ENCODE measurements at places on chromosomes 1 and 21.

- DNase-seq, result no peak
These were observed 151.1 kb downstream of the GABPA start for GRCh38 chr21:25885880-25886279.

GRCh38 chr1:47703156-47703825 lies 265.4 kb downstream of the FOXD2 start:
- no peak for DNase-seq

DNA sequence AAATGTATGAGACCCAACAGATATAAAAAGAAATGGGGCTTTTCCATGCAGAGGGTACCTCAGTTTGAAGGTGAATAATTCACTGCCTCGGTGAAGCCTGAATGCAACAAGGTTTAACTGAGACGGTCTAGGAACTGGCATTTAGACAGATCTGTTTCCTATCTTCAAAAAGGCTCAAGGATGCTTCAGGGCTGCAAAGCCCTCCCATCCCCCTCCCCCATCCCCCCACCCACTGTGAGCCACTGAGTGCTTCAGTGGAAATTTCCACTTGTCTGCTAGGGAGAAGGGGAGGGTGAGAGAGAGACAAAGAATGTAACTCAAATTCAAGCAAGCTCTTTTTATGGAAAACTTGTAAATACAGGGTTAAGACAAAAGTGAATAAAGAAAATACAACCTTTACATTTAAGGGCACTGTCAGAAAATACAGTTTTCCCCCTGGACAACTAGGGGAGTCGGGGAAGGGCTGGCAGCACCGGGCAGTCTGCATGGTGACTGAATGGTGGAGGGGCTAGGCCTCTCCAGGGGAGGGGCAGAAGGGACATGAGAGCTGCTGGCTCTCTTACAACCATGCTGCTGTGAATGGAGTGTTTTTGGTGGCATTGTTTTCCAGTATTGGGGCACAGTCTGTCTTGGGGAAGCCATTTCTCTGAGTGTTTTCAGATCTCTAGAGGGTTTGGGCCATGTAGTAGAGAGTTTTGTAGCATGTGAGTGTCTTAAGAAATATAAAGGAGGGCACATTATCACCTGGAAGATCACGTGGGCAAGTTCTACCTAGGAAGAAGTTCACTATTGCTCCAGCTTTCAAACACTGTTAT lies 56.7 kb downstream of the MRPS6 start:
- DNase-seq, result no peak

- no peak for DNase-seq
These were observed 177.6 kb downstream of the GABPA start for GRCh38 chr21:25912402-25912746.

- no peak for DNase-seq
These were observed 363.5 kb upstream of the DUSP10 start for GRCh38 chr1:222105393-222105737.

DNA sequence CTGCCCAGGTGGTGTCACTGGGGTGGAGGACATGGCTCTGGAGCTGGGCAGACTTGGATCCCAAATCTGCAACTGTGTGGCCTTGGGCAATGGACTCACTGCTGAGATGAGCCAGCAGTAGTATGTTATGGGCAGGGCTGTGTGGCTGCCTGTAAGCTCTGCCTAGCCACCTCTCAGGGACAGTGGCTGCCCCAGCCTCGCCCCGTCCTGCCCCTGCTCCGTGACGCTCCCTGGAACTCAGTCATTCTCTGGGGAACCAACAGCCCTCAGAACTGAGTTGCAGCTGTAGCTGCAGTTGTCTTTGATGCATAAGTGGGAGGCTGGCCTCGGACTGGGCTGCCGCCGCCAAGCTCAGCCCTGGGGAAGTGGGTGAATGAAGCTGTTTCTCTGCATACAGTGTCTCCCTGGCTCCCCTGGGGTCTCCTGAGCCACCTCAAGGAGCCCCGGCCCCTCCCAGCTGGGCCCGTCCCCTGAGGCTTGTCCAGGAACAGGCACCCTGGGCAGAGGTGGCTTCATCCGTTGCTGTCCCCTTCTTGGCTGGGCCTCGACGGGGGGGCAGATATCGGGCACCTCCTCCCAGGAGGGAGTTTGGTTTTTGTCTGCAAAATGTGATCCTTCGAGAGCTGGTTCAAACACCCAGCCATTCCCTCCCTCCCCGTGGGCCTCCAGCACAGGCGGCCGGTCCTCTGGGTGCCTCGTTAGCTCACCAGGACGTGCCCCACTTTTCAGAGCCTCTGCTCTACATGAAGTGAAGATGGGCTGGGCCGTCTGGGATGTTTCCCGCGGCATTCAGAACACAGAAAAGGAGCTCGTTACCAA lies 26.2 kb upstream of the PLCH2 start:
- DNase-seq, result no peak

DNA sequence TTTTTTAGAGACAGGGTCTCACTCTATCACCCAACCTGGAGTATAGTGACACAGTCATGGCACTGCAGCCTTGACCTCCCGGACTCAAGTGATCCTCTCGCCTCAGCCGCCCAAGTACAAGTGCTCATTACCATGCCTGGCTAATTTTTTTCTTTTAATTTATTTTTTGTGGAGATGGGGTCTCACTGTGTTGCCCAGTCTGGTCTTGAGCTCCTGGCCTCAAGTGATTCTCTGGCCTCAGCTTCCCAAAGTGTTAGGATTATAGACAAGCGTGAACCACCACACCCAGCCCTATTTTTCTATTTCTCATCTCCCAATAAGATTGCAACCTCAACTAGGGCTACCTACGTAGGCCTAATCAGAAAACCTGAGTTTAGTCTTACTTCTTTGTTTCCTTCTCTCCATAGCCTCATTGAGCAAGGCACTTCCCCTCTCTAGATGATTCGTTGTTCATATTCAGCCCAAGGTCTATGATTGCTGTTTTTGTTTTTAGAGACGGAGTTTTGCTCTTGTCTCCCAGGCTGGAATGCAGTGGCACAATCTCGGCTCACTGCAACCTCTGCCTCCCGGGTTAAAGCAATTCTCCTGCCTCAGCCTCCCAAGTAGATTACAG lies 1.1 kb upstream of the KPNA6 start:
- DNase-seq, result no peak

DNA sequence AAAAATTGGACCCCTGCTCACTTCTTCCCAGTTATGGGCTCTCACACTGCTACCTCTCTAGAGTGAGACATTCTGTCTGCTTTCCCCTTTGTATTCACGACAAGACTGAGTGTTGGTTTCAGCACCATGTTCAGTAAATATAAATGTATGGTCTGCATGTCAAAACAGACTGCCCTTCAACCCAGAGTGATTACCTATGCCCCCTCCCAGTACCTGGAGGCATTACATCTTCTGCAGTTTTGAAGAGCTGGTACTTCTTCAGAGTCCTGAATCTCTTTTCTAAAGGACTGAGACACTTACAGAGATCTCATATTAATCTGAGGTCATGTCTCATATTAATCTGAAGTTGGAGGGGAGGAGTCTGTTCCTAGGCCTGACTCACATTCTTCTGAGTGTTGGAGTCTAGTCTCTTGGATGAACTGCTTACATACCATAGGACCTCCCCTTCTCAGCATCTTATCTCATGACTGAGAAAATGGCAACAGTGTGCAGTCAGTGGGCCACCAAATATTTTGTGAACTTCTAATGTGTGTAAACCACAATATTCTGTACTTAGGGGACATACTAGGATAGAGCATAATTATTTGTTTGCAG lies 80.3 kb downstream of the RGL1 start:
- DNase-seq, result no peak

GRCh38 chr1:15116966-15117365 lies 36.6 kb upstream of the TMEM51 start:
- no peak for DNase-seq

GRCh38 chr1:163408262-163408661 lies 86.5 kb downstream of the NUF2 start:
- DNase-seq, result no peak

DNA sequence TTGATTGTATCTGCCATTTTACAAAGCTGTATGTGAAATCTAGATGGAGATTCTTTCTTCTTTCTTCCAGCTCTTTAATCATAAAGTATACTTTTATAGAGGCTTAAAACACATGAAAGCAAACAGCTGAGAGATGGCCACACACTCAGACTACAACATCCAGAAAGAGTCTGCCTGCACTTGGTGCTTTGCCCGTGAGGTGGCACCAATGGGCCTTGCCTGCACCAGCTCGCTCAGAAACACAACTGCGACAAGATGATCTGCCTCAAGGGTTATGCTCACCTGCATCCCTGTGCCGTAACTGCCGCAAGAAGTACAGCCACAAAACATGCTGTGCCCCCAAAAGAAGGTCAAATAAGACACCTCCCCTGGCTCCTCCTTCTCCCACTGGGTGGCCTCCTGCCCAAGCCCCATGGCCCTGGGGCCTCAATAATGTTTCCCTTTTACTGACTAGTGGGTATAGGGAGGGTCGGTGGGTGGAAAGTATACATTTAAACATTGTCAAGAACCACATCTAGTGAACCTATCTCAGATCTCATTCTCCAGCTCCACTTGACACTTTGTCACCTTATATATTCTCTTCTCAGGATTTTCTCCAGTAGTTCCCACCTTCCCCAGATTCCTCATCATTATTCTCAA lies 66.7 kb upstream of the ANGPTL3 start:
- no peak for DNase-seq

DNA sequence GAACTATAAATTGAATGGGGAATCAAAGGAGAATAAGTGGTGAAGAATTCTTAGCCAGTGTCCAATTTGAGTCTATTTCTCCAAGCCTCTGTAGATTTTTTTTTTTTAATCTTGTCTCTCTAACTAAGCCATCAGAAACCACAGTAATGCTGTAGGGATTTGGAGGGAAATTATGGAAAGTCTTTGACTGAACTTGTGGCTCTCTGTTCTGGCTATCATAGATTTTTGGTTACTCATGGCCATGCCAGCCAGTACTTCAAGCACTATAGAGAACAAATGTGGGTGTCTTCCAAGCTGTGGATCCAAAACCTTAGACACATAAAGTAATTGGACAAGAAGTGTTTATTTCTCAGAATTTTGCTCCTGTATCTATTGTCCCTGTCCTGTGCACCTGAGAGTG lies 147.9 kb downstream of the LRRC40 start:
- DNase-seq, result no peak

DNA sequence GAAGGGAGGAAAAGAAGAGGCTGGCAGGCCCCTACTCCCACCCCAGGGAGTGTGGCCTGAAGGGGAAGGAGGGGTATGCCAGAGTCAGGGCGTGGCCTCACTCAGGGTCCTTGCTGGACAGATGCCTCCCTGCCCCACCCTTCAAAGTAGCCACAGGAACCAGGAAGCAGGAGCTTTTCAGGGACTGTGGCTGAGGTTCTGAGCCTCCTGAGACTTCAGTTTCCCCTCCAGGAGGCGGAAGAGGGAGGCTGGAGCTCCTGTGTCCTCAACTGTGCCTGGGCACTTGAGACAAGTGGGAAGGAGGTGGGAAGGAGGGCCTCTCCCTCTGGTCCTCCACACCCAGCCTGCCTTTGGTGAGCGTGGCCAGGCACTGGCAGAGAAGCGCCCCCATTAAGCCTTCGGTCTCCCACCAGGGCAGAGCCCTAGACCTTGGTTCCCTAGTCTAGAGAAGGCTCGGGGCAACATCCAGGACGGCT lies 5.3 kb downstream of the CELSR2 start:
- DNase-seq, result no peak

DNA sequence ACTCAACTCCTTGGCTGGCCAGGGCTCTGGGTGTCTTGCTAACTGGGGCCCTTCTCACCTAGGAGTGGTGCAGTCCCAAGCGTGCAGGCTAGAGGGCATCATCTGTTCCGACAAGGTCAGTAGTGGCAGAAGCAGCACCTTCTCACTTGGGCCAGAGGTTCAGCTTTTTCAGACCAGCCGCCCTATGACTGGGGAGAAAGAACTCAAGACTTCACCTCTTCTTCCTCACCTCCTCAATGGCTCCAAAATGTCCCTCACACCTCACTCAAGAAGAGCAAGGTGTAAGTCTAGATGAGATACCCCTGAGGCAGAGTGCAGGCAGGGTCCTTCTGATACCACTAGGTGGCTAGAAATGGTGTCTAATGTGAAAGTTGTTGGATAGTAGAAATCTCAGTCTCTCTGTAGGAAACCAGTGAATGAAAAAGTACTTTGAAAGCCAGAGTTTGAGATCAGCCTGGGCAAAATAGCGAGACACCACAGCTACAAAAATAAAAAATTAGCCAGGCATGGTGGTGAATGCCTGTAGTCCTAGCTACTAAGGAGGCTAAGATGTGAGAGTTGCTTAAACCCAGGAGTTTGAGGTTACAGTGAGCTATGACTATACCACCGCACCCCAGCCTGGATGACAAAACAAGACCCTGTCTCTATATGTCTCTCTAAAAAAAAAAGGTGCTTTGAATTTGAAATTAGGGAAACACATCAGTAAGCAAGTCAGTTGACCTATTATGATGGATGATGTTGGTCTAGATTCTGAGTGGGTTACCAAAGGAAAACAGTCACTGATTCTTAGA lies 8.6 kb upstream of the IL20 start:
- DNase-seq, result peak; percentile 23

GRCh38 chr1:244057474-244058385 lies 6.6 kb downstream of the ZBTB18 start:
- DNase-seq, result no peak

- no peak for DNase-seq
These were observed 70.3 kb upstream of the F3 start for GRCh38 chr1:94611681-94612475.

DNA sequence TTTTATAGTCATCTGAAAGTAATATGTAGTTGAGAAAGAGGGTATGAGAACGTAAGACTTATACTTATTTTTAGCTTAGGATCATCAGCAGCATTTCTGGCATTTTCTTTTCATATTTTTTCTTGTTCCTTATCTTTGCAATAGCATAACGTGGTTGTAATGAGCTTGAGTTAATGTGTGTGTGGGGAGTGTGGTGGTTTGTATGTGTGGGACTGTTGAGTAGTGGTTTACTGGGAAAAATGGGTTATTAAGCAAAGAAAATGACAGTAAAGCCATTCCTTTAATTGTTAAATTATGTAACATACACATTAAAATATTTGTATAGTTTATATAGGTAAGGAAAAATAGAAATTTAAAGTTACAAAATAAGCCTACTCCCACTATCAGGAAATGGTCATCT lies 15.2 kb downstream of the PIP5K1A start:
- no peak for DNase-seq

DNA sequence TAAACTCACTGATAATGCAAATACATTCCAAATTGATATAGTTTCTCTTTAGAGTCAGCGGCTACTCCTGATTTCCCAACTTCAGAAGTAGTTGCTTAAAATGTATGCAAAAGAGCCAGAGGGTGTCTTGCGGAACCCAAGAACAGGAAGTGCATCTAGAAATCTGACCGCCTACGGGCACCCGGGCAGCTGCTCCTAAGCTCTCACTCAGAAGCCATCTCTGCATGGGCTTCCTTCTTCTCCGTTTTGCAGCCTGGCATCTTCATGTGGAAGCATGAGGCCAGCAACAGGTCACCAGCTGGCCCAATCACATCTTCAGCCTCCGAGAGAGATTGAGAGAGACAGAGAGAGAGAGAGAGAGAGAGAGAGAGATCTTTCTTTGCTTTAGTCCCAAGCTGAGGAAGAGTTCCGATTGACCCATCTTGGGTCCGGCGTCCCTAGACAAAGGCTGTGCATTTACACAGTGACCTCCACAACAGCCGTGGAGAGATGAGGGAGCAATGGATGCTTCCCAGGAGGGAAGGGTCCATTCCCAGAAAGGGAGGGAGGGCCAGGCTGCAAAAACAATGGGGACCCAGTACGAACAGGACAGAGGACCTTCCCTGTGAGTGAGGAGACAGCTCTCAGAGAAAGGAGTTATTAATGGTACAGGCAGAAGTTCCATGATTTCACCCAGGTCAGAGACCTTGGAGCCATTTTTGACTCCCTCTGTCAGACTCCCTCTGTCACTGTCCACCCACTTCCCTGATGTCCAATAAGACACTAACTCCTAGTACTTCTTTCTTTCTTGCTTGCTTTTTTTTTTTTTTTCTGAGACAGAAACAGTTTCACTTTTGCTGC lies 28.2 kb upstream of the SLC30A1 start:
- DNase-seq, result peak; percentile 30
